Activated CD4-positive, alpha-beta memory T cell treated with anti-CD3 and anti-CD28 coated beads for 36 hours (primary cell): ENCODE measurements at places on chromosomes 11 and 22. TPM values are rescaled to one million over a fixed set of nuclear protein-coding genes. Genes with fewer than 3 reads are reported as not detected.
A peak's percentile ranks its signal among the peaks of the same experiment; 100 is the strongest.

Gene BUD13
- total RNA-seq = 30.3 TPM

DNA sequence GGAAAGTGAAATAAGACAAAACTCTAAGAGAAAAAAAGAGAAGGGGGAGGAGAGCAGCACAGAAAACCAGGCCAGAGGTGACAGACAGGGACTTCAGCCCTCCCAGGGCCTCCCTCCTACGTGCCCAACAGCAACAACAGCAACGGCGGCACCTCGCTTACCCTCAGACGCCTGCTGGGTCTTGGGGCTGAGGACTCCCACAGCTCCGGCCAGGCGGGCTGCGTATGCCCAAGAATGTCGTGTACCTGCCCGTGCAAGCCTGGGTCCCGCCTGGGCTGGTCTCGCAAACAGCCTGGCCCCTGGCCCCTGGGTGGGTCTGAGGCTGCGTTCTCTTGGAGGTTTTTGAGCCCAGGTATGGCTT, 30.5 kb downstream of the ARAP1 start:
- H3K4me1 ChIP-seq = peaks cover 53% of the 10 kb centered on the region
- H3K4me3 ChIP-seq = peak overlapping the region; percentile 90
- peak; percentile 50 for DNase-seq
- H3K27me3 ChIP-seq = no peaks in the 10 kb centered on the region
- H3K27ac ChIP-seq = peak overlapping the region; percentile 91
- peaks cover 3% of the 10 kb centered on the region for H3K36me3 ChIP-seq

GRCh38 chr22:50320116-50320515, 6.7 kb downstream of the DENND6B start:
- no peak for DNase-seq
- H3K36me3 ChIP-seq = no peaks in the 10 kb centered on the region
- H3K4me1 ChIP-seq = peaks cover 1% of the 10 kb centered on the region
- no peaks in the 10 kb centered on the region for H3K27me3 ChIP-seq

GRCh38 chr22:35697142-35697541, 20.5 kb upstream of the APOL5 start:
- DNase-seq = peak; percentile 70
- no peak overlapping the region for H3K27ac ChIP-seq
- H3K4me3 ChIP-seq = no peak overlapping the region
- H3K4me1 ChIP-seq = no peaks in the 10 kb centered on the region

DNA sequence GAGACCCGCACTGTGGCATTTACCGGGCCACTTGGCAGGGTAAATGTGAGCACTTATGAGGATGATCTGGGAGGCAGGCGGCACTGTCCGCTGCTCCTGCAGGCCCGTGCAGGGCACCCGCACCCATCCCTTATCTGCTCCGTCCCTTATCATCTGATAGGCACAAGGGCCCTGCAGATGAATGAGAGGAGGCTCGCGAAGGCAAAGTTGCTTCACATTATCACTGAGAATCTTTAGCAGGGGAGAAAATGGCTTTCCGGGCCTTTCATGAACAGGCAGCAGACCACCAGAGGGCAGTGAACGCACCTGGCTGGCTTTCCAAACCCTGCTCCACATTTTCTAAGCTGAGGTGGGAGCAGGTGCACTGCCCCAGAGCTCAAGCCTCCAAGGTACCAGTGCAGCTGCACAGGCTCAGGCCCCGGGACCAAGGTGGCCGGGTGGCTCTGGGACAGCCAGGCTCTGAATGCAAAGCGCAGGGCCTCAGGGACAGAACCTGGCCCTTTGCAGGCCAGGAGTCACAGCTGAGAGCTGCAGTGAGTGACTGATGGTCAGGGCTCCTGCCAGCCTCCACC, 165.6 kb downstream of the SHANK2 start:
- H3K4me1 ChIP-seq = no peaks in the 10 kb centered on the region
- H3K27me3 ChIP-seq = peaks cover 4% of the 10 kb centered on the region
- no peak overlapping the region for H3K27ac ChIP-seq
- H3K36me3 ChIP-seq = no peaks in the 10 kb centered on the region
- H3K4me3 ChIP-seq = no peak overlapping the region
- peak; percentile 29 for DNase-seq

GRCh38 chr22:28111501-28112189, 192.6 kb upstream of the PITPNB start:
- H3K4me1 ChIP-seq = no peaks in the 10 kb centered on the region
- no peak overlapping the region for H3K4me3 ChIP-seq
- DNase-seq = no peak
- no peaks in the 10 kb centered on the region for H3K27me3 ChIP-seq
- H3K27ac ChIP-seq = no peak overlapping the region

DNA sequence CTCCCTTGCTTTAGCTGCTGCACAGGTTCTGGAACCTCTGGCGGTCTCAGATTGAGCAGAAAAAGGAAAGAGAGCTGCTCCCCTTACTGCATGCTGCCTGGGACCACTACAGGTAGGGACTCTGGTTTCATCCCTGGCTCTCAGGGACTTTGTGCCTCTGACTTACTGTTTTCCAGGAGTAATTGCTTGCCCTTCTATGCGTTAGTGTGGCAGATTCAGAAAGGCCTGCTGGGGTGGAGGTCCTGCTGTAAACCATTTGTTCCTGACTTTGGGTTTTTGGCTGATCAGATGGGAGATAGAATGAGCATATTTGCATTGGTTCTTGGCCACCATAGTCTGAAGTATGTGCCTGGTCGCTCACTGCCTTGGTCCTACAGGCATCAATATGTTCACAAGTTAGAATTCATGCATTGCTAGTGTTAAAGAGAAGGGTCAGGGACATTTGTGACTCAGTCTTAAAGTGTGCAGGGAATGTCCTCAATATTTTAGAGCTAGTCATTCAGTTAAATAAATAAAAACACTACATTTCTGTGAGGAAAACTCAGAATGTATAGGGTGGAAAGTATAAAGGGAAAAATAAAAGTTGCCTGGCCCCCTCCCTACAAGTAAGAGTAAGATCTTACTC, 78.0 kb downstream of the PISD start:
- H3K27ac ChIP-seq = peak overlapping the region; percentile 54
- H3K36me3 ChIP-seq = peaks cover 67% of the 10 kb centered on the region
- no peak for DNase-seq
- no peaks in the 10 kb centered on the region for H3K27me3 ChIP-seq
- peaks cover 53% of the 10 kb centered on the region for H3K4me1 ChIP-seq

DNA sequence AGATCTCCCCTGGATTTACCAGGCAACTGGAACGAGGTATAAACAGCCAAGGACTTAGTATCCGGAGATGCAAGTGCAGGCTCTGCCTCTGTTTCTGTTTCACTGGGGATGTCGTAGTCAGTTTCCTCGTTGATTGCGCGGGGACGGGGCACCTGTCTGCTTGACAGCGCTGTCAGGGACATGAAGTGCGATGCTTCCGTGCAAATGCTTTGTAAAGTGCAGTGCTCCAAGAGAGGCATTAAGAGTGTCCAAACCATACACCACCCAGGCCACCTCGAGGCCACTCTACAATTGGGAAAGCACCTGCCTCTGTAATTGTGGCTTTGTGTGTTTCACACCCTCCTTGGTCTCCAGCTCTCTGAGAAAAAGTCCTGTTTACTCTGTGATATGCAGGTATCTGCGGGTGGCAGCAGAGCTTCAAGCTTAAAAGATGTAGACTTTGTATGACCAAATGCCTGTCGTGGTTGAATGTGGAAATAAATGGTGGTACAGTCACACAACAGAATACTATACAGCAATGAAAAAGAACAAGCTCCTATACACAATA, 18.6 kb upstream of the CD5 start:
- peaks cover 58% of the 10 kb centered on the region for H3K4me1 ChIP-seq
- H3K27me3 ChIP-seq = no peaks in the 10 kb centered on the region
- peak overlapping the region; percentile 85 for H3K4me3 ChIP-seq
- peak; percentile 84 for DNase-seq

DNA sequence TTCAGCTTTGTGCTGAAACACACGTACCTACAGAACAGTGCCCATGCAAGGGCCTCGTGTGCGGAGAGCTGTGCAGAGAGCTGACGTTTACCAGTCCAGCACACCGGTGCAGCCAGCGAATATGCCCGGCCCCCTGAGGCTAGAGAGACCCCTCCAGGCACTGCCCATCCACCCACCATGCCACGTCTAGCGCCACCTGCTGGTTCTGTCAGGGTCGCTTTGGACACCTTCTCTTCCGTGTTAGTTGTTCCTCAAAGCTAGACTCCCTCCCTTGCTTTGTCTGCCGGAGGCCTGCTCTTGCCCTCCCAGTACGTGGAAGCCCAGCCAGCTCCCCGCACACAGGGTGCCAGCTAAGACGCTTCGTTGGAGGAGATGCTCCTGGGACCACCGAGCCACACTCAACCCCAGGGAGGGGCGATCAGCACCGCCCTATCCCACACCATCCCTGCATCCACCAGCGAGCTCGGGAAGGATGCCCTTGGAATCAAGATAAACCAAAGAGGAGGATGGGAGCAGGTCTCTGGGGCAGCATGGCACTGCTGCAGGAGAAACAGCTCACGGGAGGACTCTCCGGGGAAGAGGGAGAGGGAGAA, 43.4 kb downstream of the CPT1A start:
- DNase-seq = peak; percentile 53
- H3K36me3 ChIP-seq = peaks cover 20% of the 10 kb centered on the region
- no peaks in the 10 kb centered on the region for H3K27me3 ChIP-seq
- no peaks in the 10 kb centered on the region for H3K4me1 ChIP-seq

DNA sequence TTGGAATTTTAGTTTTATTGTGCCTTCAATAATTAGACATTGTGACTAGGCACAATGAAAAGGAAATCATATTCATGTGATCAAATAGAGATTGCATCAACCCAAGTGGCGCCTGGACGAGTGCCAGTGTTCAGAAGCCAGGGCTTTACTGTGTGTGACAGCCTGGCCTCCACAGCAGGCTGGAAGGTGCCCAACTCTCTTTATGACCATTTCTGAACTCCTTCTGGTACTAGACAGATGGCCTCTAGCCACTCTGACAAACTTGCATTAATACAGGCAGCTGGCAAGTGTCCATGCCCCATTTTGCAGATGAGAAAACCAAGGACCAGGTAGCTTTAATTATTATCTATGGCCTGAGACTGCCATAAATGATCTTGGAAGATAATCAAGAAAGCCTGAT, 8.3 kb upstream of the POU2AF1 start:
- DNase-seq = no peak
- no peak overlapping the region for H3K4me3 ChIP-seq
- H3K27ac ChIP-seq = no peak overlapping the region
- peaks cover 5% of the 10 kb centered on the region for H3K27me3 ChIP-seq

Gene OR51E2
- total RNA-seq = not detected

DNA sequence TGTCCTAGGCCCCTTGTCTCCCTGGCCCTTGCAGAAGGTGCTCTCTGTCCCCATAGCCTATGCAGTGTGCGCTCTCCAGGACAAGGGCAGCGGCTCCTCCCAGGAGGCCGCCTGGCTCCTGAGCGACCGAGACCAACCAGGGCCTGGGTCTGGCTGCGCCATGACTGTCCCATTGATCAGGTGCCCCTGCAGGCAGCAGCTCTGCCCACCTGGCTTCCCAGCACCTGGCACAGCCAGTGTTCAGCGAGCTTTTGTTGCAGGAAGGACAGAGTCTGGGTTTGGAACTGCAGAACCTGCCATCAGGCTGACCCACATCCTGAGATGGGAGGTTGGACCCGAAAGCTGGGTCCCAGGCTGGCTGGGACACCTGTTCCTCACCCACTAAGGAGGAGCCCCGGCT, 1001.1 kb downstream of the BRD1 start:
- no peaks in the 10 kb centered on the region for H3K36me3 ChIP-seq
- peaks cover 7% of the 10 kb centered on the region for H3K27me3 ChIP-seq
- H3K27ac ChIP-seq = no peak overlapping the region

GRCh38 chr11:41320238-41320637, 139.2 kb downstream of the LRRC4C start:
- no peak overlapping the region for H3K4me3 ChIP-seq
- DNase-seq = no peak
- no peaks in the 10 kb centered on the region for H3K27me3 ChIP-seq
- H3K27ac ChIP-seq = no peak overlapping the region

DNA sequence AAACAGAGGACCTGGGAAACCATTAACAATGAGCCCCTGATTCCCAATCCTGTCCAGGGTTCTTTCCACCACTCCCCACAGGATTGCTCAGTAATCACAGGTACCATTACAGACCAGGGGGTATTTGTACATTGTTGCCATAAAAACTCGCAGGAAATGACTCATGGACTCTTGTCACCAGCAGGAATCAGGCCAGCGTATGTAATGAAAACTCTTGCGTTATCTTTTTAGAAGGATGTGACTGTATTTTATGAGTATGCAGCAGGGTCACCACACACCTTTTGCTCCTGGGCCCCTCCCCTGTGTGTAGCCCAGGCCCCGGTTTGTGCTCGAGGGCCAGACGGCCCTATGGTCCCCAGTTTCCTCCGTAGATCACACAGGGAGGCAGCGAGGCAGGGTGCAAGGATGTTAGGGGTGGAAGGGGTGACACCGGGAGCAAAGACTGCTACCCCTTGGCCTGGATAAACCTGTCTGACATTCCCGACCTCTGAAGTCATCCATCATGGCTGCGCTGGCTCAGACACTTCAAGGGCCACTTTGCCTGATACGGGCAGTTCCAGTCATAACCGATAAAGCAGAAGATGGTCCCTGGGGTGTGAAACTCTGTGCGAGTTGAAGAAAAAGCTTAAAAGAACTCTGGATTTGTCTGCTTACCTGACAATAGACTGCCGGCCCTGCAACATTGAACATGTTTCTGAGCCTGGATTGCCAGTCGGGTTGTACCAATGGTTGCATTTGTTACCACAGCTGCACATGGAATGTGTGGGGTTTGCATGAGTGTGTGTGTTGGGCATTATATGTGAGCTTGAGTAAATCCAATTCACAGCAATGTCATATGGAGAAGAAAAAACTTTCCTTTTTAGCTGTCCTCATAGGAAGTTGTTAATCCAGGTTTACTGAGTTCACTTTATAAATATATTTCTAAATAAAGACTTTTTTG, 56.9 kb downstream of the MICAL2 start:
- DNase-seq = peak; percentile 71
- no peaks in the 10 kb centered on the region for H3K27me3 ChIP-seq
- peaks cover 28% of the 10 kb centered on the region for H3K36me3 ChIP-seq

DNA sequence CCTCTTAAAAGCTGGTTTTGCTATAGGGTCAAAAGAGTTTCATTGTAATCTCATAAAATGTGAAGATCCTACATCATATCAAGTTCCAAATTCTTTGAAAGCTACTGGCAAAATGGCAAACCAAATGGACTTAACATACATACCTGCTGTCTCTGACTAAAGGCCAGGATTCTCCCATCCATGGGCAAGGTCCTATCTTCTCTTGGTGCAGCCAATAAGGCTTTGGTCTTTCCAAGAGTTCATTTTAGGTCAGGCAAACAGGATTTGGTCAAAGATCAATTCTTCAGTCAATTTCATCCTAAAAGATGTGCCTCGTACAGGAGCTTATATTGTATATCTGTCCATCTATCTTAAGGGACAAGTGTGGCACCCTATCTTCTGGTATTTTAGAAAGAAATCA, 49.7 kb downstream of the CADM1 start:
- no peaks in the 10 kb centered on the region for H3K4me1 ChIP-seq
- no peak for DNase-seq
- H3K27ac ChIP-seq = no peak overlapping the region
- no peaks in the 10 kb centered on the region for H3K36me3 ChIP-seq

Gene NCAM1
- total RNA-seq = not detected

GRCh38 chr11:76783294-76783895, at the start of gene TSKU:
Gene TSKU, plus strand, starts transcription at chr11:76783356. Its CDS starts 12,261 bp downstream, at chr11:76795617.
- H3K4me1 ChIP-seq = peaks cover 17% of the 10 kb centered on the region
- peak within 1 kb of the TSS; percentile 85 for H3K27ac ChIP-seq
- DNase-seq = peak; percentile 19
- peaks cover 45% of the 10 kb centered on the region for H3K27me3 ChIP-seq
- peak within 1 kb of the TSS; percentile 66 for H3K4me3 ChIP-seq
- no peaks in the 10 kb centered on the region for H3K36me3 ChIP-seq
